ENCODE measurements at places on chromosomes 11 and 22.

DNA sequence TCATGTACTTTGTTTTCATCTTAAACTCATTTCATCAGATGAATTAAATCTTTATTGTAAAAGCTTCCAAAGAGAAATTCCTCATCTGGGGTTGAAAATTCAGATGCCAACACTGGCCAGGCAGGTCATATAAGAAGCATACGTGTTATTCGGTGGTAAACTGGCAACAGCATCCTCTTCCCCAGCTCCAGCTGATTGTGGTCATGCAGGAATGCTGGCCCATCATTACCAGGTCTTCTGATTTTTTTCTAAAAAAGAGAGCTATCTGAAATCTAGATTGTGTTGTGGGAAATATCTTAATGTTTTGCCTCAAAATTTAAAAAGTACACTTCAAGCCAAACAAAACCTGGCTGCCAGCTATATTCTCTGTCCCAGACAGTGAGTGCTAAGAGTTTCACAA, 53.6 kb downstream of the ARFGAP2 start:
- DNase-seq, result no peak

GRCh38 chr11:125679397-125679796, 1.2 kb downstream of the ACRV1 start:
- no peak for DNase-seq

- no peak for DNase-seq
Measured at GRCh38 chr11:33538726-33539125, 161.9 kb downstream of the C11orf91 start.

DNA sequence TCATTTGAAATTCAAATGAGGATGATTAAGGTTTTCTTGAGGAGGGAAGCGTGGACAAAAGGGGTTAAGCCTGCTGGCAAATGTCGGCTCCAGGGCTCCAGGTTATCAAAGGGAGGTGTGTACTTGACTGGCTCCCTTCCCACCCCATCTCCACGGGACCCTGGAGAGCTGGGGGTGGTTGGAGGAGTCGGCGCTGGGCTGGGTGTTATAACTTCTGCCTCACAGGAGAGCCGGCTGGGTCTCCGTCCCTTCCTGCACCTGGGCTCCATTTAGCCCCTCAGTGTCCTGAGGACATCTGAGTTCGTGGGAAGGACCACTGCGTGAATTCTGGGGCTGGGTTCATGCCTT, 15.6 kb downstream of the POU2F3 start:
- no peak for DNase-seq

DNA sequence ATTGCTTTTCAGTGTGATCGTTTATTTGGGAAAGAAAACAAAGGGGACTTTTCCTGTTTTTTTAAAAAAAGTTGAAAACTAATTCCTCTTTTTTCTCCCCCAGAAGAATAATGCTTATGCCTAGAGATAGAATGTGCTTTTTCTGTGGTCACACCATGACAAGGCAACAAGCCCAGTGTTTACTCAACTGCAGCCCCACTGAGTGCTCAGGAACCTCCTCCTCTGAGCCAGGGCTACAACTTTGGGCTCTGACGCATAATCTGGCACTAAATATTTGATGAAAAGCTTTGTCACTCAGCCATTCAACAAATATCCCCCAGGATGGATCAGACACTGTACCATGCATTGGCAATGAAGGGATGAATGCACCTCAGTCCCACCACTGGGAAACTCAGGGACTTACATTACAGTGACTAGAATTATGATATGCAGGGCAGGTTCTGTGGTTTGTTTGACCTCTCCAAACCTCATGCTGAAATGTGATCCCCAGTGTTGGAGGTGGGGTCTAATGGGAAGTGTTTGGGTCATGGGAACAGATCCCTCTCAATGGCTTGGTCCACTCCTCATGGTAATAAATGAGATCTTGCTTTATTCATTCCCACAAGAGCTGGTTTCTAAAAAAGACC, 155.9 kb downstream of the CCDC34 start:
- DNase-seq, result no peak

GRCh38 chr11:1087279-1087960, 12.7 kb downstream of the MUC2 start:
- no peak for DNase-seq

DNA sequence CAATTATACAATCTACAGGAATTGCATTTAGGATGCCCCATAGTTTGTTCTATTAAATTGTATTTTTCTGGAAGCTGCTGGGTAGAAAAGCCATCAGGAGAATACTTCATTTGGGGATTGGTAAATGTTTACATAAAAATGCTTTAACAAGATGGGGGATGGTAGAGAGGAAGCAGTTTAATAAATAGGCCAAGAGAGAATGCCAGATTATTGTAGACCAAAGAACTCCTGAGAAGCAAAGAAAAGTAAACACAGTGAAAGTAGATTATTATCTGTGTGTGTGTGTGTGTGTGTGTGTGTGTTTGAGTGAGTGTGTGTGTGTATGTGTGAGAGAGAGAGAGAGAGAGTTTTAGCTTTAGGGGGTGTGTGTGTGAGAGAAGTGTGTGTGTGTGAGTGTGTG, 820.4 kb upstream of the CCDC90B start:
- DNase-seq, result no peak

GRCh38 chr11:123560006-123560405, 94.4 kb downstream of the SCN3B start:
- peak; percentile 26 for DNase-seq

GRCh38 chr11:94046796-94047195, 25.6 kb downstream of the HEPHL1 start:
- no peak for DNase-seq

GRCh38 chr11:116581349-116581748, 191.4 kb downstream of the BUD13 start:
- DNase-seq, result no peak

- no peak for DNase-seq
Measured at GRCh38 chr11:11345099-11345498, 8.0 kb downstream of the CSNK2A3 start.

- no peak for DNase-seq
Measured at GRCh38 chr11:68677432-68677831, 6.9 kb upstream of the GAL start.

DNA sequence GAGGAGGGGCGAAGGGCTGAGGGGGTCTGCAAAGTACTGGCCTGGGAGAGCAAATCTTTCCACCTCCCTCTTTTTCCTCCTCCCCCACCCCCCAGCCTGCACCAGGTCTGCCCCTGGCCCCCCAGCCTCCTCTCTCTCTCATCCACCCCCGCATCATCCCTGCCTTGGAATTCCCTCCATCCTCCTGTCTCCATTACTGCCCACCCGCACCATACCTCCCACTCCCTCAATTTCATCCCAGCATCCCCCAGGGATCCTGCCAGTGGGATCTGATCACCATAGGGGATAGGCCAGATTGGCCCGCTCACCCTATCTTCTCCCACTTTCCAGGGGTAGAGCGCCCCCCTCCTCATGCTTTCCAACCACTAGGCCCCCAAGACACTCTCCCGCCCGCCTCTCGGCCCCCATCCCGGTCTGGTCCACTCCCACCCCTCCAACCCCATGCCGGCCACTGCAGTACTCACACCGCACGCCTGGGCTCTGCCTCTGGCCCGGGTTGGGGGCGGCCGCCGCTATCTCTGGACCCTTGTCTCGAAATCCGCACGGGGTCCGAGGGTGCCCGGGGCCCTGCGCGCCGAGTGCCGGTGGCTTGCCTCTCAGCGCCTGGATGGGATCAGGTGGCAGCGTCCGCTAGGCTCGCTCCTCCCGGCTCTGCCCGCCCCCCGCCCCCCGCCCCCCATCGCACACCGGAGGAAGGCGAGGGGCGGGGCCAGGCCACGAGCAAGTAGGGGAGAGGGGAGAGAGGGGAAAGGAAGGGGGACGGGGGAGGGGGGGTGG, at the start of gene GAL3ST3:
Gene GAL3ST3, minus strand, starts transcription at position 615 of the 777 bp plus-strand sequence. CDS start 3,746 bp downstream, outside the sequence.
- DNase-seq, result no peak

GRCh38 chr11:94700622-94701021, 67.5 kb upstream of the AMOTL1 start:
- no peak for DNase-seq

DNA sequence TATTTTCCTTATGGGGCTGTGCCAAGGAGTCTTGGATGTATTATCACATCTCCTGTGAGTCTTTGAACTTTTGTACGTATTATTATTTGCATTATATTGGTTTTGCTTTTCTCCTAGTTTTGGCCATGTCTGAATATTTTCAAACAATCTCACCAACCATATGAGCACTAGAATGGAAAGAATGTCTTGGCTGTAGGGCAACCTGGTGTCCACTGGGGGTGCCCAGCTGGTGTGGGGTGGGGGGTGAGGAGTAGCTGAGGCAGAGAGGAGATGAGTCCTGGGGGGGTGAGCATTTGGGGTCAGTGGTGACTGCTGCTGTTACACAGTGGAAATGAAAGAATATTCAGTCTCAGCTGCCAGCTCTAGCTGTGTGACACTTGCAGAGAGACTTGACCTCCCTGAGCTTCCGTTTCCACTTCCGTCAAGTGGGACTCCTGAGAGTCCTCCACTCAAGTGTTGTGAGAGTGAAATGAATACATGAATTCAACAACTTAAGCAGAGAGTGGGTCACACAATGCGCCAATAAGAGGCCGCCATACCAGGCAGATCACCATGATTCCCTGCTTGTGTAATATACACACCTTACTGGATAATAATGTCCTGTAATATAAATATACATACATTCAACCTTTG, 12.7 kb upstream of the PVALB start:
- DNase-seq, result no peak

- DNase-seq, result no peak
Measured at GRCh38 chr11:41116970-41117369, 342.5 kb downstream of the LRRC4C start.

- DNase-seq, result no peak
Measured at GRCh38 chr11:12750181-12750580, 76.0 kb downstream of the TEAD1 start.

GRCh38 chr22:45784357-45785277, 113.0 kb downstream of the ATXN10 start:
- no peak for DNase-seq

DNA sequence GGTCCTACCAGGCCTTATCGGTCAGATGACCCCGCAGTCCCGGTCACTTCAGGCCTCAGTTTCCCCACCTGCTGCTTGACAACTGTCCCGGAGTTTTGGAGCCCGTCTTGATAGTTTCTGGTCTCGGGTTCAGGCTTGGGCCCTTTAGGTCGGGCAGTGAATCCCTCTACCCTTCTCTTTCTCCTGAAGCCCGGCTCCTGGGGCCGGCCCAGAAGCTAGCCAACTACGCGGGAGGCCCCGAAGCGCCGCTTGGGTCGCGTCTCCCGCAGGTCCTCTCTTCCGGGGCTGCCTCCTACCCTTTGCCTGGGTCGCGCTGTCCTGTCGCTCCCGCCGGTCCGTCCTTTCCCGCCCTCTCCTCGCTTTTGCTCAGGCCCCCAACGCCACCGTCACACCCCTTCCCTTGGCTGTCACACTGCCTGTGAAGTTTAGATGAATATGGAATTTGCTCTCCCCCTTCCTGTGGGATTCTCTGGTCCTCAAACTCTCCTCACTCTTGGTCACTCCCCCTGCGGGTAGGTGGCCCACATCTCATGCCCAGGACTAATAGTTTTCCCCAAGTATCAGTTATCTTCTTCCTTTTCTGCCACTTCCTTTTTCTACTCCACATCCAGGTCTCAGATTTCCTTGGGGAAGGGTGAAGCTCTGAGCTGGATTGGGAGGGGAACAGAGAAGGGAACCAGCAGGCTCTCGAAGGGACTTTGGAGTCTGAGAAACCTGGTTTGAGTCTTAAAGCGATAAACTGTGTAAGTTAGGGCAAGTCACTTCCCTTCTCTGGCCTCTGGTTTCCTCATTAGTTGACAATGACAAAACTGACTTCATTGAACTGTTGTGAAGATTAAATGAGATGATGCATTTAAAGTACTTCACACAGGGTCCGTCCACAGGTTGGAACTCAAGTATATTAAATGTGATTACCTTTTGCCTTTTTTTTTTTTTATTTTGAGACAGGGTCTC, 790 bp downstream of the RAB1B start:
- no peak for DNase-seq

DNA sequence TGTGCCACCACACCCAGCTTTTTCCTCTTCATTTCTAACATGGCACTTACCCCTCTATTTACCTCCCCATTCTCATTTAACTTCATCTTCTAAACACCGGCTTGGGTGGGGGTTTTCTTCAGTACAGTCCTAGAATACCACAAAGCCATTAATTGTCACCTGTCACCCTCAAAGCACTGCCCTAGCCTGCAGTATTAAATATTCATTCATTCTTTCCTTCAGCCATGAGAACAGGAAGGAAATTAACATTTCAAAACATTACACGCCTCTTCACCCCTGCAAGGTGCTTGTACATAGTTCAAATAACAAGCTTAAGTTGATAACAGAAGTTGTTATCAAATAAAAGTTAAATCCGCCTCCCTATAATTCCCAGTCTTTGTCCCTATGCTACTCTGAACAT, 10.7 kb upstream of the VPS37C start:
- no peak for DNase-seq

GRCh38 chr11:17700991-17701390, 18.4 kb upstream of the MYOD1 start:
- DNase-seq, result no peak

DNA sequence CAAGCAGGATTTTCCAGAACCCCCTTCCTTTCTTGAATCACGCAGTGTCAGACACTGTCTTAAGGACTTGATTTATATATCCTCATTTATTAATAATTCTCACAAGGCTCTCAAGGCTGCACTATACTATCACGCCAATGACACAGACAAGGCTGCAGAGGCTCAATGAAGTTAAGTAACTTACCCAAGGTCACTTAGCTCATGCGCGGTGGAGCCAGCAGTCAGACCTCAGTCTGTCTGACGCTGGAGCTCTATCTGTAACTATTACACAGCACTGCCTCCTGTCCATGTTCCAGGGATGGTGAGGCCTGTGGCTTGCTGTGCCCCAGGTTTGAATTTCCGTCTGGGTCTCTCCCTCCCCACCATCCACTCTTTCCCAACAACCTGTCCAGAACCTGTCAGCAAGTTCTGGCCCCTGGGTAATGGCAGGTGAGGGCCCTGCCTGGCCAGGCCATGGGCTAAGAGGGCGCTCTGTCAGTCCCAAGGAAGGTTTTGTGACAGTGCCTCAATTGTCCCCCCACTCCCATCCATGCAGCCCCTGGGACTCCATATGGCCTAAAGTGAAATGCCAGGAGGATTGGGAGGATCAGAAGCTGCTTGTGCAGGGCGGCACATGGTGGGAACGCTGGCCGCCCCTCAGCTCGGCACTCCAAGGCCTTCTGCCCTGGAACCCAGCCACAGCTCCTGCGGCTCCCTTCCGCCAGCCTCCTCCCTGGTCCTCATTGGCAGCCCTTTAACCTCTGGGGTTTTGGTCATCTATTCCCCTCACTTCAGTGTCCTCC, 8.6 kb downstream of the KCNC1 start:
- DNase-seq, result no peak

- DNase-seq, result no peak
Measured at GRCh38 chr11:89922195-89922660, at the start of gene TRIM49D1. Gene TRIM49D1 (minus strand): TSS chr11:89922245. CDS start chr11:89917710, 4,535 bp downstream.

Measured in stimulated activated CD4-positive, alpha-beta T cell treated with anti-CD3 and anti-CD28 coated beads, Interleukin-2, amount 100 ng/mL, for 48 hours (primary cell).